SK-MEL-5 (cell line): ENCODE measurements at places on chromosomes 16 and 17.
A peak's percentile ranks its signal among the peaks of the same experiment; 100 is the strongest.

GRCh38 chr17:57424777-57425188 is 168.5 kb downstream of the MSI2 start:
- DNase-seq = no peak

GRCh38 chr16:11990702-11991390 is 14.3 kb downstream of the SNX29 start:
- DNase-seq = no peak

GRCh38 chr17:48453447-48453846 is 23.4 kb upstream of the SKAP1 start:
- no peak for DNase-seq

DNA sequence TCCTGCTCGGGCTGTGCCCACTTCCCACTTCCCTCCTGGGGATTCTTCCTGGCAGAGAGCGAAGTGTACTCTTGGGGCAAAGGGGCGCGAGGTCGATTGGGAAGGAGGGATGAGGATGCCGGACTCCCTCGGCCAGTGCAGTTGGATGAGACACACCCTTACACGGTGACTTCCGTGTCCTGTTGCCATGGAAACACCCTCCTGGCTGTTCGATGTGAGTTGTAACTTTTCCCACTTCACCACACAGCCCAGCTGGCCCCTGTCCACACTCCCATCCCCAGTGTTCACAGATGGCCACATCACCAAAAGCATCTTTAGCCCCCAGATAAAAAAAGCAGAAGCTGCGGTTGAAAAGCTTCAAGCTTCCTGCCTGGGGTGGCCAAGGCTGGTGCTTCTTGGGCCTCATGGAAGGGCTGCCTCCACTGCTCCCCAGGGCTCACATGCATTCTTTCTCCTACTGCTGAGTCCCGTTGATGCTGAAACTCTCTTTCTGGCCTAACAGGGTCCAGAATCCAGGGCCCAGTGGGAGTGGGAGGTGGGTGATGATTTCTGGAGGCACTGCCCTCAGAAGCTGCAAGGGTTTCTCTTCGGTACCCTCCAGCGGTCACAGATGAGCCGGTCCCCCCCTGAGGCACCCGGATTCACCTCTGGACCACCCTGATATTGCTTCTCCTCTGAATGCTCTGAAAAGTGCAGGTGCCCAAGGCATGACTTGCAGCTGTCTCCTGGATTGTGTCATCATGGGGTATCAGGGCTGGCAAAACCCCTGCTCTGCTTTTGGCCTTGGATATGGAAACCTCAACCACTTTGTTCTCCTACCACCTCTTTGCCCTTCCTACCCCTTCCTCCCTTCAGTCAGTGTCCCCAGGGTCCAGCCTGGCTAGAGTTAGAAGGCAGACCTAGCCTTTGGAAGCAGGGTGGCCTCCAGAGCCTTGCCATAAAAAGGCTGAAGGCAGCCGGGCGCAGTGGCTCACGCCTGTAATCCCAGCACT is 2.2 kb upstream of the TRAF4 start:
- DNase-seq = no peak

- DNase-seq = no peak
Observed at GRCh38 chr17:66098040-66098439, 93.9 kb downstream of the CEP112 start.

- DNase-seq = peak; percentile 62
Observed at GRCh38 chr17:40035162-40035559, 19.0 kb downstream of the MED24 start.

DNA sequence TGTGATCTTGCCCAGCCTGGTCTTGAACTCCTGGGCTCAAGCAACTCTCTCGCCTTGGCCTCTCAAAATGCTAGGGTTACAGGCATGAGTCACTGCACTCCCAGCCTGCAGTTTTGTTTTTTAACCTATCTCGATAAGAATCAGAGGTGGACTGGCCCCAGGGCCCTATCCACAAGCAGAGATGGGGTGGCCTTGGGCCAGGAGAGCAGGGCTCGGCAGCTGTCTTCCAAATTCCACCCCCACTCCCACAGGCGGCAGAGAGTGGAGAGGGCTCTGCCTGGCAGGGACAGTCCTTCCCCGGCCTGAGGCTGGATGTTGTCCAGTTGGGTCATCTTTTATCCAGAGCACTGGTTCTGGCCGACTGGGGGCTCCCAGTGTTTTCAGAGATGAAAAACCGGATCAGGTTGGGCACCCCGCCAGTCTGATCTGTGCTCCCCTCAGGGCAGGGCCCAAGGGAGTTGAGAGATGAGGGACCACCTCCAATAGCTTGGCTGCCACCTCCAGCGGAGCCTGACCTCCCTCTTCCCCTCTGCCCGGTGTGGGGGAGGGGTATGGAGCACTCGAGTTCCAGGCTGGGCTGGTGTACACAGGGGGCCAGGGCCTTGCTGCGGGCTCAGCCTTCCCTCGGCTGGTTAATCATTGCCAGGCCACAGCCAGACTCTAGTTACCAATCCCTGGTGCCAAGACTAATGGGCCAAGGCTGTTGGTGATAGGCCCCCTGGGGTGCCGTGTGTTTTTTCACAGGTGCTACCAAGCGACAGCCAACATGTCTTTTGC is 30.3 kb upstream of the MYO15B start:
- no peak for DNase-seq

- DNase-seq = no peak
Observed at GRCh38 chr16:19940195-19940594, 55.5 kb upstream of the GPRC5B start.

DNA sequence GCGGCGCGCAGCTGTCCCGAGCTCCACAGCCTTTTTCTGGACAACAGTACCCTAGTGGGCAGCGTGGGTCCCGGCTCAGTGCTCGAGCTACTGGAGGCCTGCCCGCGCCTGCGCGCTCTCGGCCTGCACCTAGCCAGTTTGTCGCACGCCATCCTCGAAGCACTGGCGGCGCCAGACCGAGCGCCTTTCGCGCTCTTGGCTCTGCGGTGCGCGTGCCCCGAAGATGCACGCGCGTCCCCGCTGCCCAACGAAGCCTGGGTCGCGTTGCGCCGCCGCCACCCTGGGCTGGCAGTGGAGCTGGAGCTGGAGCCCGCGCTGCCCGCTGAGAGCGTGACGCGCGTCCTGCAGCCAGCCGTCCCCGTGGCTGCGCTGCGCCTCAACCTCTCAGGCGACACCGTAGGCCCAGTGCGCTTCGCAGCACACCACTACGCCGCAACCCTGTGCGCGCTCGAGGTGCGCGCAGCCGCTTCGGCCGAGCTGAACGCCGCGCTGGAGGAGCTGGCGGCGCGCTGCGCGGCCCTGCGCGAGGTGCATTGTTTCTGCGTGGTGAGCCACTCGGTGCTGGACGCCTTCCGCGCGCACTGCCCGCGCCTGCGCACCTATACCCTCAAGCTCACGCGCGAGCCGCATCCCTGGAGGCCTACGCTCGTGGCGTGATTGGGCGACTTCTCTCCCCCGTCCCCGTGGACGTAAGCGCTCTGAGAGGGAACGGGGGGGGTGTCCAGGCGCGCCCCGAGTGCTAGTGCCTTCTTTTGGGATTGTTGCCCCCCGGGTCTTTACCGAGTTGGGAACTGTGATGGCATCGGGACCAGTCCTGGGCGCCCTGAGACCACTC is 1.2 kb upstream of the HSF4 start:
- no peak for DNase-seq

DNA sequence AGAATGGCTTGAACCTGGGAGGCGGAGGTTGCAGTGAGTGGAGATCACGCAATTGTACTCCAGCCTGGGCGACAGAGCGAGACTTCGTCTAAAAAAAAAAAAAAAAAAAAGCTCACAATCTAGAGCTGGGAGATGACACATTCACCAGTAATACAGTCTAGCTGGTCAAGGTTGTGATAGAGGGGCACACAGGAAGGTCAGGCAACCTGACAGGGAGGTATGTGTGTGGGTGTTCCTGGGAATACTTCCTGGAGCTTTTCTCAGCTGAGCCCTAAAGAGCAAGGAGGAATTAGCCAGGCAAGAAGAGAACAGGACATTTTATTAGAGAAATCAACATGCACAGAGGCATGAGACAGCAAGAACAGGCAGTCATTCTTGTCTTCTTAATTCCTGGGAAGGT is 216.7 kb downstream of the SHISA9 start:
- no peak for DNase-seq

- DNase-seq = no peak
Observed at GRCh38 chr17:60751884-60752283, 74.2 kb downstream of the BCAS3 start.

GRCh38 chr16:57666353-57667047 is 1.6 kb upstream of the ADGRG3 start:
- no peak for DNase-seq

- DNase-seq = no peak
Observed at GRCh38 chr17:81517339-81518112, 4.9 kb upstream of the ACTG1 start.
